H4 (cell line): ENCODE measurements at places on chromosomes 6 and 20.

DNA sequence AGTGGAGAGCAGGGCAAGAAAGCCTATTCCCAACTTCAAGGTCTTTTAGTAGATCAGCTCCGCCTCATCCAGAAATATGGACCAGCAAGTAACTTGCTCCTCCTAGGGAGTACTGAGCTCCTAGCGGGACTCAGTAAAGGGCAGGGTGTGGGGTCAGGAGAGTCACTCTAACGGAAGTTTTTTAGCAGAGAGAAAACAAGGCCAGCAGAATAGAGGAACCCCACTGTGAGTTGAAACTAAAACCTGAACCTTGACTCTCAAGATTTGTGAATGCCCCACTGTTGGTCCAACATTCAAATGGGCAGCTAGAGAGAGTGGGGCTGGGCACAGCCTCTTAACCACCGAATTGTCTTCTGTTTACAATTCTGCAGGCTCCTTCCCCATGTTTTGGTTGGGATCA lies 244.8 kb downstream of the FARS2 start:
- DNase-seq: no peak

DNA sequence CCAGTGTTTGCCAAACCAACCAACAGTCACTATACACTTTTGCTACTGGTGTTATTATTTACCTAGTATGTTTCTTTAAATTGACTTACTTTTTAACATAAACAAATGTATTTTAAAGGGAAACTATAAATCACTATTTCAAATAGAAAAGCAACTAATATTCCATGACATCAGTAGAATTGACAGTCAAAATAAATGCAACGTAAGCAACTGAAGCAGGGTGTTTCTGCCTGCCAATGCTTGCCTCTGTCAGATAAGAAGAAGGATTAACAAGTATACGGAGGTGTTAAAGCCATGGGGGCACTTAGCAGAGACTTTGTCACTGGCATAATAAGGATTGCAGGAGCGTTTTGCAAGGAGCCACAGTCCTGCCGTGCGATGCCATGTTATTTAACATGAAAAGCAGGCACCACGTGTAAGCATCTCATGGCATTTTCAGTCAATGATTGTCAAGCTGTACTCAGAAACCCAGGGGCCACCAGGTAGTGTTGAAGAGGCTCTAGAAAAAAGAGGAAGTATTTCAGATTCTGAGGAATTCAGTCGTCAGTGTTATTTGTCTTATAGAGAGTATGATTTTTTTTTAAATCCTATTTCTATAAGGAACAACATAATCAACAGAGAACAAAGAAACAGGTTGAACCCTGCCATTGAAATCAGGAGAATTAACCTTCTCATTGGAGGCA lies 131.7 kb downstream of the BFSP1 start:
- DNase-seq: no peak

GRCh38 chr20:47620808-47621805 lies 119.4 kb downstream of the NCOA3 start:
- peak; percentile 45 for DNase-seq

- DNase-seq: no peak
These were observed 47.0 kb downstream of the DTNBP1 start for GRCh38 chr6:15615802-15616201.

DNA sequence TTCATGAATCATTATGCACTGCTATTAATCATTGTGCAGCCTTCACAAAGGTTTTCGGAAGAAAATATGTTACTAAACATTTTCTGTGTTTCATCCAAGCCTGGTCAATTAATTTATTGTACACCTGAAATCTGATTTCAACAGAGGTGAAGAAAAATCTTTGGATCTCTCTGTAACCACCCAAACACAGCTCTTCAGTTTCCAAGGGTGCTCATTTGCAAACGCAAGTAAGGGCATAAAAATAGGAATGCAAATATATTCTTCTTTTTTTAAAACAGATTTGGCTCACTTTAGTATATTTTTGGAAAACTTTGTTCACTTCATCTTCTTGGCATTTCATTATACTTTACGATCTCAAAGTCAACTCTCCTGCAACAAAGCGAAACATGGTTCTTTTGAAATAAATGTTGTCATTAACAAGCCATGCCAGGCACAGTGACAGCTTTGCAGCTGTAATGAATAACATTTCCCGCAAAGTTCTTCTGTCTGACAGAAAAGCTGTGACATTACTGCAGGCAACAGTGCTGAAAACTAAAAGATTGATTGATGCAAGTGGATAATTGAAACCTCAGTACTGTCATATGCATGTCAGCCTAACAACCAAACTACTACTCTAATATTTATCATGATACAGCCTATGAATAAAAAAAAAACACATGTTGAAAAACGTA lies 348.3 kb downstream of the FRK start:
- DNase-seq: no peak
